Right atrium auricular region (tissue), 2 donors: ENCODE measurements at places on chromosomes 13 and 19. TPM values are rescaled to one million over a fixed set of nuclear protein-coding genes. Genes with fewer than 3 reads are reported as not detected.

DNA sequence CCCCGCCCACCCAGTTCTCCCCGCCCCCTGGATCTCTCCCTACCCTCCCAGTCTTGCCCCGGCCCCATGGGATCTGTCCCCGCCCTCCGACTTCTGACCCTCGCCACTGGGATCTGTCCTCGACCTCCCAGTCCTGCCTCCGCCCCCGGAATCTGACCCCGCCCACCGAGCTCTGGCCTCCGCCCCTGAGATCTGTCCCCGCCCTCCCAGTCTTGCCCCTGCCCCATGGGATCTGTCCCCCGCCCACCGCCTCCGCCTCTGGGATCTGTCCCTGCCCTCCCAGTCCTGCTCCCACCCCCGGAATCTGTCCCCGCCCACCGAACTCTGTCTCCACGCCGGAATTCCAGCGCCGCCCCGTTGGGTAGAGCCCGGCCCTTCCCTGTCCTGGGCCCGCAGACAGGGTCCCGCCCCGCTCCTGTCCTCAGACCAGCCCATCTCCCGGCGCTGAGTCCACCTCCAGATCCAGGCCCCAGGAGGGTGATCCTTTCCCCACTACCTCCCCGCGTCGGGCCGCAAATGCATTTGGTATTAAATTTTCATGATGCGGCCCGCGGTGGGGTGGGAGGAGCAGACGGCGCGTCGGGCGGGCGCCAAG, 1.5 kb upstream of the SLC17A7 start:
- peaks cover 20% of the 10 kb centered on the region for H3K4me1 ChIP-seq
- no peaks in the 10 kb centered on the region for H3K36me3 ChIP-seq
- peak overlapping the region; percentile 56 for H3K4me3 ChIP-seq
- no peaks in the 10 kb centered on the region for H3K27me3 ChIP-seq

- no peak for DNase-seq
- no peaks in the 10 kb centered on the region for H3K27me3 ChIP-seq
Observed at GRCh38 chr19:10139952-10140351, 20.3 kb upstream of the EIF3G start.

- DNase-seq, result no peak
- no peaks in the 10 kb centered on the region for H3K27me3 ChIP-seq
- no peak overlapping the region for H3K27ac ChIP-seq
- H3K4me3 ChIP-seq, result no peak overlapping the region
Observed at GRCh38 chr13:98219685-98220084, 42.6 kb upstream of the RNF113B start.

DNA sequence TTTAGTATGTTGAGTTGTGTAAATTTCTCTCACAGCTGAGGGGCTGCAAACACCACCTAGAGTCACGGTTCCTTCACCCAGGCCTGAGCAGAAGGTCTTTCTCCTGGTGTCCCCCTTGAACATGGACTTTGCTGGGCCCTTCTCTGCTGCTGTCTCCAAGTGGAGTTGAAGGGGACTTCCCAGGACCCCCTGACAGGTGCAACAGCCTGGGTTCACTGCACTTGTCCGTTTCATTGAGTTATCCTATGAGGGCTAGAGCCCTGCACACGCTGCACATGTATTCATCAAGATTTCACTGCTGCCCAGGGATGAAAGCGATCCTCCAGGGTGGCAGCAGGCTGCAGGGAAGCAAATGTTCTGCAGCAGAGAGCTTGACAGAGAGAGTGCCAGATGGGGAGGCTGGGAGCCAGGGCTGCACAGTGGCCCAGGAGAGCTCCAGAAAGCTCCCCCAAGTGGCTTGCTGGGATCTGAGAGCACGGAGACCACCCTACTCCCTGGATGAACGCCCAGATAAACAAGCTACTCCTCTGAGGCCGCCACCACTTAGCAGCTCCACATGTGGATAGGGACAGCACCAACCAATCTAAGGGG, 10.3 kb downstream of the TMEM272 start:
- no peak overlapping the region for H3K4me3 ChIP-seq
- no peak for DNase-seq
- no peak overlapping the region for H3K27ac ChIP-seq
- no peaks in the 10 kb centered on the region for H3K27me3 ChIP-seq

GRCh38 chr13:84430015-84430414, 547.7 kb upstream of the SLITRK1 start:
- no peaks in the 10 kb centered on the region for H3K36me3 ChIP-seq
- DNase-seq, result no peak
- H3K27ac ChIP-seq, result no peak overlapping the region
- no peak overlapping the region for H3K4me3 ChIP-seq
- no peaks in the 10 kb centered on the region for H3K4me1 ChIP-seq

Gene LGI4
- total RNA-seq, result 42.5 TPM
